ENCODE measurements at places on chromosomes 7 and 10.

DNA sequence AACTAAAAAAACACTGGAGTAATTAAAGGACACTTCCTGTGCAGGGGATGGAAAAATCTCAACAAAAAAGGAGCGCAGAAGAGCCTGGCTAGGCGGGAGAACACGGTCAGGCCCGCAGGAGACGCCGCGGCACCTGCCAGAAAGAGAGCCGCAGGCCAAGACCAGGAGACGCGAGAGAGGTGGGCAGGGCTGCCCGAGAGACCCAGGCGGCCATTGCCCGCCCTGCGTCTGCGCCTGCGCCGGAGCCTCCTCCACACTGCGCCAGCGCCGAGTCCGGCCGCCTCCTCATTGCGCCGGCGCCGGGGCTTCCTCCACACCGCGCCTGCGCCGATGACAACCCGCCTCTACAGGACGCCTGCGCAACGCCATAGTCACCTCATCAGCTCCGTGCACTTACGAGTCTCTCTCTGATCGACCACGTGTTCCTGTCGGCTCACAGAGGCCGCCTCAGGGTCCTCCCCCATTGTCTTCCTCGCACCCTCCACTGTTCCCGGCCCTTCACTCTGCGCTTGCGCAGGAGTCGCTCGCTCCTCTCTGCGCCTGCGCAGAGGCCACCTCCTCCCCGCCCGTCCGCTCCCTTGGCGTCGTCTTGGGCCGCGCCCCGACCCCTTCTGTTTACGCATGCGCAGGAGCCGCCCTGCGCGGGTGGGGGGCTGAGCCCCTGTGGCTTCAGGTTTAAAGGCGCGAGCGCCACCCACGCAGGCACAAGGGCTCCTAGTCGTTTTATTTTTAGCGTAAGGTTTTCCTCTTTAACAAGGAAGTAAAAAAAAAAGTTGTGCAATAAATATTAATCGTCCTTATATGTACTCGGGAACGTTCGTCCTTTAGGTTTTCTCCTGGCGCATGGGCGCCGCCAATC, 43.2 kb upstream of the FAM20C start:
- DNase-seq: peak; percentile 98

DNA sequence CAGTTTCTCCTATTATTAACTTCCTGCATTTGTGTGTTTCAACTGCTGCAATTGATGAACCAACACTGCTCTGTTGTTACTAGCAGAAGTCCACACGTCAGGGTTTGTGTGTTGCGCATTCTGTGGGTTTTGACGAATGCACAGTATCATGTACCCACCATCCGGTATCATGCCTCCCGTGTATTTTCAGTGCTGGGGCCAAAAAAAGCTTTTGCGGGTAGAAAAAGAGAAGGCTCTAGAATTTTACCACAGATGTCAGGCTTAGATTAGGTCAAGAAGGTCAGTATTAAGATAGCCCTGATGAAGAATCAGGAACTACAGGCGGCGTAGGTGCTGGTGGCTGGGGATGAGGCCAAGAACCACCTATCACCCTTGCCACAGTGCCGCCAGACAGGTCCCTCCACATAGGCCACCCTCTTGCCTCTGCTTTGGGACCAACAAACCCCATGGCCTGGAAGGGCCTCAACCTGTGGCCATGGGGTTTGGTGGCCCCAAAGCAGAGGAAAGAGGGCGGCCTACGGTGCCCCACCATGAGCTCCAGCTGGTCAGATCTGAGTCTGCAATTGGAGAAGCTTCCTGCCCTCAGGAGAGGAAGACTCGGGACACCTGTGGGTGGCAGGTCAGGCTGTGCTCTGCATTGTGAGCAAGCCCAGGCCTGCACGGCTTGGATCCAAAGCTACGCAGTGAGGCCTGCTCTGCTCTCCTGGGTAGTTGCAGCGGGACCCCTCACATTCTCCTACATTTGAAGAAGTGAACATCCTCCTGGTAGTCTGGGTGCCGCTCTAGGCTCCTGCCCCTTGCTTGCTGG, 71.9 kb downstream of the MKI67 start:
- no peak for DNase-seq

DNA sequence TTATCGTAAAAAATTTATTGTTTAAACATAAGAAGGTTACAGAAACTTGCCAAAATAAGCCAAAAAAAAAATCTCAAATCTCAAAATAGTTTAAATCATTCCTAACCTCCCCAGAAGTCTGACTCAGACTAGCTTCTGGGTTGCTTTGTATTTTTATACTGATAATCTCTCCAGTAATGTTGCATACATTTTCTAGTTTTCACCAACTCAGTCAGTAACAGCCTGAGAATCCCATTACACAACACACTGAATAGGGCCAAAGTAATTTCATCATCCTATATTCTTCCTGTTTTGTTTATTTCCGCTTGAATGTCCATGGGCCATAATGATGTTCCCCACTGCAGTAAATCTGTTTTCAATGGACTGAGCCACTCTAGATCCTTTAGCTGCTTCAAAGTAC, 478.5 kb downstream of the GPAM start:
- DNase-seq: no peak

GRCh38 chr7:41641011-41641664, 61.8 kb downstream of the INHBA start:
- peak; percentile 48 for DNase-seq

GRCh38 chr10:34613491-34613890, 201.6 kb downstream of the PARD3 start:
- DNase-seq: no peak

GRCh38 chr10:988667-989545, 672 bp downstream of the GTPBP4 start:
- DNase-seq: no peak

- DNase-seq: no peak
Measured at GRCh38 chr7:18109762-18110161, 82.1 kb upstream of the PRPS1L1 start.

GRCh38 chr7:134714470-134715205, 64.8 kb upstream of the CALD1 start:
- DNase-seq: no peak

DNA sequence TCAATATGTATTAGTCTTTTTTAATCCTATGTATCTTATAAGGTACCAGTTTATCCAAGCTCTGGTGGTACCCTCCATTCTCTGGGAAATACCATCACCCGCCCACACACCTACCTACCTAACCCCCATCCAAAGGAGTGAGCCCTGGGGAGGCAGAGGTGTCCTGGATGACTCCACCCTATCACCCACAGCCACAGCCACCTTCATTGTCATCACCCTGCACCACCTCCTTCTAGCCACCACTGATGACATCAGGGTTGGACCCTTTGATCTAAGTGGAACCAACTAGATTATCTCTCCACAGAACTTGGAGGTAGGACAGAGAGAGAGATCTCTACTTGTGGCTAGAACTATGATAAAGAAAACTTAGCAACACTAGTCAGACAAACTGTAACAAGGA, 259.4 kb downstream of the PARD3 start:
- DNase-seq: no peak

DNA sequence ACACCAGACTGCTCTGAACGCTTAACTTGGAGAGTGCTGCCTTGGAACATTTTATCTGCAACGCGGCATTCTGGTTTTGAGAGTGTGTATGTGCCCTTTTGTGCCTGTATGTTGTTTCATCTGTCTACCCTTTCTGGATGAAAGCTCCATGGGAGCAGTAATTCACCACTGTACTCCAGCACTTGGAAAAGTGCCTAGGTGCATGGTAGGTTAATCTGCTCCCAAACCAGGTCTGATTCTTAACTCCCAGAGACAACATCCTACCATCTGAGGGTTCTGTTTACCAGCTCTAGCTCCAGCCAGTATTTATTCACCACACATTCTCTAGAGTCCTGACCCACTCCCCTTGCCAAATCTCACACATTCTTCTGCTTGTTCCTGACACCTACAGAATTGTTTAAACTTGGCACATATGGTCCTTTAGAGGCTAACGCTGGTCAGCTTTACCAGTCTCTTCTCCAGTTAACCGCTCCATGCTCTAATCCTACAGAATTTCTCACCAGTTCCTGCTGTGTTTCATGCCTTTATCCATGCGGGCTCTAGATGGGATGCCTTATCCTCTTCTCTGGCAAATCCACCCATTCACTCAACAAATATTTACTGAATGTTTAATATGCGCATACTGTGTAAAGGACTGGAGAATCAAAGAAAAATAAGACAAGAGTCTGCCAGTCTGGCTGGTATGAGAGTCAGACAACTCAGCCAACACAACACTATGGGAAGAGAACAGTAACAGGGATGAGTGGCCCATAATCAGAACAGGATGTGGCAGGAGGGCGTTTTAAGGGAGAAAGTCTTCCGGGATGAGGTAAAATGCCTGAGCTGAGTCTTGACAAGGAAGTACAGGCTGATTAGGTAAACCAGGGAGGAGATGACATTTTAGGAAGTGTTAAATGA, 46.3 kb downstream of the MTPN start:
- no peak for DNase-seq

DNA sequence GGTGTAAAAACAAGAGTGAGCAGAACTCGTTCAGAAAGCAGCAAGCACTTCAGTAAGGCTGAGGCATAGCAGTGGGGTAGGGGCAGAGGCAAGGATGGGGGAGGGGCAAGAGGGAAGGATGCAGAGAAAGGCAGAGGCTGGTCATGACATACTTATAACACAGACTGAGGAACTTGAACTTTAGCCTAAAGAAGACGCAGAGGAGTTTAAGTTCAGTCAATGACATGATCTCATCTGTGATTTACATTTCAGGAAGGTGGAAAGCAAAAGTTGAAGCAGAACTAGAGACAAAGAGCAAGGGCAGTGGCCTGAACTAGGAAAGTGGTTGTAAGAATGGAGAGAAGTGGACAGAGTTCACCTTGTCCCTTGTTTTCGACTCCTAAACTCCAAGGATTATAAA, 15.8 kb downstream of the MACC1 start:
- DNase-seq: no peak

- DNase-seq: no peak
Measured at GRCh38 chr10:17046989-17047388, 82.6 kb downstream of the CUBN start.

- no peak for DNase-seq
Measured at GRCh38 chr10:5314840-5315239, 49.9 kb upstream of the UCN3 start.

DNA sequence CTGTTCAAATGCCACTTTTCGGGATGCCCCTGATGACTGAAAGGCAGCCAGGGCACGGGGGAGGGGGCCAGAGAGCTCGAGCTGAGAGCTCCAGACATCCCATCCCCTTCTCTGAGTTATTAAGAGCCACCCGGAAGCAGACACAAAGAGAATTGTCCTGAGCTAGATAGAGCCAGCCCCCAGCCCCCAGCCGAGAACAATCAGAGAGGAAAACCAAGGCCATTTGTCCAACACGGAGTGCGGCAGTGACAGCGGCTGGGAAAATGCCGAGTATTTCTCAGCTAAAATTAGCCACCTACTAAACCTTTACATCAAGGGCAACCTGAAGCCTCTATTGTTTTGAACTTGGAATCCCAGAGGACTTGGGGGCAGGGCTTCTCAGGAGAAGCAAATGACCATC, 51.0 kb downstream of the UNC5B start:
- DNase-seq: no peak

DNA sequence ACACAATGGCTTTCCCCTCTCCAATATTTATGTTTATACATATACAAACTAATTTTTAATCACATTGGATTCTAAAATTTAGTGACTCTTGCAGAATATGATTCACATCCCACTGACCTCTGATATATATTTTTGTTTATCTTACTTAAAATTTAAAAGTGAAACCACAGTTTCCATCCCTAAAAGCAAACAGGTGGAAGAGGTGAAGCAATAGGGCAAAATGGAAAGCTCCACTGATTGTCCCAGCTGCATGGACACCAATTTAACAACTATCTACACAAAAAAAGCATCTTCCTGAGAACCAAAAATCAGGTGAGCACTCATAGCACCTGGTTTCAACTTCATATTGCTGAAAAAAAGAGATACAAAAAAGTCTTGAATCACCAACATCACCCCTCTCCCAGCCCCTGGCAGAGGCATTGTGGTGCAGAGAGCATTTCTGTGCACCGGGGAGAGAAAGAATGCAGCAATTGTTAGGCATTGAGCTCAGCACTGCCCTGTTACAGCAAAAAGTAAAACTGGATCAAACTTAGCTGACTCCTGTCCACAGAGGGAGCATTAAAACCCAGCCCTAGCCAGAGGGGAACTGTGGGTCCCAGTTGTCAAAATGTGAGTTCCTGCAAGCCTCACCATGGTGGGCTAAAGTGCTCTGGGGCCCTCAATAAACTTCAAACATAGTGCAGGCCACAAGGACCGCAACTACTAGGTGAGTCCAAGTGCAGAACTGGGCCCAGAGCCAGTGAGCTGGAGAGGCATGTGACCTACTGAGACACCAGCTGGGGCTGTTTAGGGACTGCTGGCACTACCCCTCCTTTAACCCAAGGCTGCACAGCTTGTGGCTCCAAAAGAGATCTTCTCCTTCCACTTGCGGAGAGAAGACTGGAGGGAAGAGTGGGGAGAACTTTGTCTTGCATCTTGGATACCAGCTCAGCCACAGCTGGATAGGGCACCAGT, 92.1 kb downstream of the SIRT1 start:
- peak; percentile 2 for DNase-seq

- no peak for DNase-seq
Measured at GRCh38 chr7:118436663-118437062, 212.2 kb downstream of the ANKRD7 start.

DNA sequence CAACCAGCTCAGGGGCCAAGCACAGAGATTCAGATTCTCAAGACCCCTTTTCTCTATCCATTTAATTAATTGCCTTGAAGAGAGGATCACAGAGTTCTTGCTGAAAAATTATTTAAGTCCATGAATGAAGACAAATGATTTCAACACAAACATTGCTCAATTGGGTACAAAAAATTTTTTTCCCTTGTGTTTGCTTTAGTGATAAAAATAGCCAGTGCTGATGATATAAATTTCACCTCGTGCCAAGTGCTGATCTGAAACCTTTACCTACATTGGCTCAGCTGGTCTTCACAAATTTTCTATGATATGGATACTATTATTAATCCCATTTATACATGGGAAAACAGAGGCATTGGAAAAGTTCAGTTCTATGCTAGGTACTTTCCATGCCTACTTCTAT, 377.1 kb downstream of the NRG3 start:
- no peak for DNase-seq

- DNase-seq: no peak
Measured at GRCh38 chr7:100356416-100357068, 1.4 kb upstream of the PILRB start.

- DNase-seq: no peak
Measured at GRCh38 chr7:1679326-1679965, 9.4 kb downstream of the ELFN1 start.

DNA sequence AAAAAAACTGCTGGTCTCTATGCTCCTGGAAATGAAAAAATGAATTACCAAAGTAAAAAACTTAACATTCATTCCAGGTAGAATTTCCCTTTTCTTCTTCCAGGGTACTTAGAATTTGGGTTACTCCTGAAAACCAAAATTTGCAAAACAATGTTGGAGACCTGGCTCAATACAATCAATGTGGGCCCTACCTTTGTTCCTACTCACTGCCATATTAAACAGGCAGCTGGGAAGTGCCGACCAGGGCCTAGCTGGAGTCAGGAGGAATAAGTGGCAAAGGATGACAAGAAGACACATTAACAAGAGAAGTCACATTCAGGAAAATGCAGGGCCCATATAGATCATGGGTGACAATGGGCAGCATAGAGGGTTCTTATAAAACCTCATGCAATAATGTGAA, 6.4 kb upstream of the AGK start:
- no peak for DNase-seq

- DNase-seq: no peak
Measured at GRCh38 chr7:47580811-47581331, 1.0 kb downstream of the TNS3 start.

- no peak for DNase-seq
Measured at GRCh38 chr7:117012284-117012683, 59.0 kb downstream of the ST7 start.

- DNase-seq: no peak
Measured at GRCh38 chr10:59360605-59361405, 1.5 kb downstream of the FAM13C start.
